ENCODE measurements at places on chromosomes 2 and 18. TPM values are rescaled to one million over a fixed set of nuclear protein-coding genes. Genes with fewer than 3 reads are reported as not detected.

DNA sequence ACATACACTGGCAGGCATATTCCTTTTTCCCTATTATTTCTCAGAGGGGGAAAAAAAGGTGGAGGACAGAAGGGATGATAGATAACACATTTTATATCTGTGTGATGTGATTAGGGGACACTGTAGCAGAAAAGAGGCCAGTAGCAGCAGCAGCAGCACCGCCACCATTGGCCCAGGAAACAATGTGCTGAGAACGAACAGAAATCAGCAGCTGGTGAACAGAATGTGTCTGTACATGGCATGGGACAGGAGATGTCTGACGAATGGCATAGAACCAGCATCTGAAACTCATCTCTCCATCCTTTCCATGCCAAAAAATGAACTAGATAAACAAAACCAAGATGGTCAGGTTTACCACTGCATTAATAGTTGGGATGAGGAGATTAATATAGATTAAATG lies 936.1 kb upstream of the ACVR2A start:
- H3K27me3 ChIP-seq: no peaks in the 10 kb centered on the region
- no peaks in the 10 kb centered on the region for H3K4me1 ChIP-seq
- H3K36me3 ChIP-seq: no peaks in the 10 kb centered on the region
- no peak for DNase-seq

DNA sequence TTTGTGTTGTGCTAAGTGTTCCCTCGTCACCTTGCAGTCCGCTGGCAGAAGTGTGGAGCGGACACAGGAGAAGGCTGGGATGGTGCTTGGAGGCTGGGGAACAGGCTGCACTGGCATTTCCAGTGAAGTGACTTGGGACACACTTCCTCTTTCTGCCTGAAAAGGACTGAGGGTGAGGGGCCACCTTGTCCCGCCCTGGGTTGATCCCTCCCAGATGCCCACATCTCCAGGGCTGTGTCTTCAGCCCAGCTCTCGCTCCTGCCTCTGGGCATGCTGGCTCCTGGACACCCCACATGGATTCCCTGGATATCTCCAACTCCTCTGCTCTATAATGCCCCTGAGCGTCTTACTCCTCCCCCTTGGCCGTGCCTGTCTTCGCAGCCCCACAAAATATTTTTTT lies 412.6 kb downstream of the PTPRM start:
- no peak overlapping the region for H3K4me3 ChIP-seq
- H3K36me3 ChIP-seq: no peaks in the 10 kb centered on the region
- no peaks in the 10 kb centered on the region for H3K27me3 ChIP-seq

- peak overlapping the region; percentile 40 for H3K27ac ChIP-seq
- H3K27me3 ChIP-seq: no peaks in the 10 kb centered on the region
- DNase-seq: peak; percentile 57
- H3K4me1 ChIP-seq: peaks cover 59% of the 10 kb centered on the region
These were observed 36.3 kb downstream of the FBXO11 start for GRCh38 chr2:47869859-47870595.

DNA sequence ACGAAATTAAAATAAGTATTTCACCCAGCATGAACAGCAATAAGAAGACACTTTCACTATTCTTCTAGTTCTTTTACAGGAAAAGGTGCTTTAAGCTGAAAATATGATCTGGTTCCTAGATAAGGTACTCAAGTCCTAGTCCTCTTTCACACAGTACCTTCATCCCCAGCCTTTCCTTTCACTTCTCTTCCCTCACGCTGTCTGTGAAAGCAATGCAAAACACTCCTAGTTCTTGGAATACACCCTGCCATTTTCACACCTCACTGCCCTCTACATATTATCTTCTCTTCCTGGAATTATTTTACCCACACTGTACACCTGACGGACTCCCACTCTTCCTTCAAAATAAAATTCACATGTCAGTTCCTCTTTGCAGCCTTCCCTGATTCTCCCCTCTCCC lies 82.9 kb downstream of the DNAH7 start:
- DNase-seq: no peak
- no peaks in the 10 kb centered on the region for H3K4me1 ChIP-seq
- no peaks in the 10 kb centered on the region for H3K27me3 ChIP-seq

- H3K27me3 ChIP-seq: no peaks in the 10 kb centered on the region
- no peak overlapping the region for H3K27ac ChIP-seq
- no peaks in the 10 kb centered on the region for H3K36me3 ChIP-seq
- no peak for DNase-seq
- H3K4me1 ChIP-seq: no peaks in the 10 kb centered on the region
These were observed 771.0 kb upstream of the CDH7 start for GRCh38 chr18:64979791-64980190.

DNA sequence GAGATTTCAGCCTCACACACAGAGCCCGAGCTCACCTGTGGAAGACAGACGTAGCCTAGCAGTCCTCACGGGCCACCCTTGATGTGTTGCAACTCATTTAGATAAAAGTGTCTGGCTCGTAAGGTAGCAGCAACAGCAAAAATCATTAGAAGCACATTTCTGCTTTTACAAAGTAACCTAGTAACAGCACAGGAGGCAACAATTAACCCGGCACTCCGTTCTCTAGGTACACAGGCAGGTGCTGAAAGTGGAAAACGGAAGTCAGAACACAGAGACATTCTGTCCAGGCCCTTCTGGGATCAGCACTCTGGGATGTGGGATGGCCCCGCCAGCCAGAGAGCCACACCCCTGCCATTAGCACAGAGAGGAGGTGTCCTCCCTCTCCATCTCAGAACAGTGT lies 99.3 kb downstream of the KLHL29 start:
- H3K4me3 ChIP-seq: no peak overlapping the region
- H3K36me3 ChIP-seq: no peaks in the 10 kb centered on the region
- DNase-seq: no peak
- H3K27ac ChIP-seq: no peak overlapping the region

DNA sequence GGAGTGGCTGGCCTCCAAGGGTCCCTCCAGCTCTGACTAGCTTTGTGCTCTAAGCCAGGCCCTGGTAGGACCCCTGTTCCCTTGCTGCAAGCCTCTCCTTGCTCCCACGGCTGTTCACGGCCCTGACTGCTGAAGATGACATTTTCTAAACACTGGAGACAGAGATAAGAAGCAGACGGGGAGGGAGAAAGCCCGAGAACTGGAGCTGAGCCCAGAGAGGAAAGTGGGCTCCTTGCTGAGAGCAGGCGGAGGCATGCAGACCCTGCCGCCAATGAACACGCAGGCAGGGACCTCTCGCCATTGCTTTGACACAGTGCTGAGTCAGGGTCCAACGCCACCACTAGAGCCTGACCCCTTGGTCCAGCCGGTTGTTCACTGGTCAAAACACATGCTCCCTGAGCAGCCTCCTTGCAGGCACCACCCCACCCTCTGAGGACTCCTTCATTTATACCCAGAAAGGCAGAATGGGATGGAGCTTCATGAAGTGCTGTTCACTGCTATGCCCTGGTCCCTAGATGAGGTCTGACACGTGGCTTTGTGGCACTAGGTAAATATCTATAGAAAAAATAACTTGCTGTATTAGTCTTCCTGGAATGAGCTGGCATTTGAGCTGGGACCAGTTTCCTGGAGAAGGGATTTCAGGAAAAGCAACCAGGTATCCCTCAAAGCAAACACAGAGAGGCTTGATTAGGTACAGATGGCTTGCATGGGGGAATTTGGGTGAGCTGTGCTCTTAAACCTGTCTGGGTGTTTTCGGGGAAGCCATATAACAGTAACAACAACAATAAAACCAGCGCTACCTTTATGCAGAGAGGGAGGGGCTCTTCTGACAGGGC lies 65.7 kb downstream of the MCFD2 start:
- no peak for DNase-seq
- no peaks in the 10 kb centered on the region for H3K4me1 ChIP-seq
- no peaks in the 10 kb centered on the region for H3K27me3 ChIP-seq

DNA sequence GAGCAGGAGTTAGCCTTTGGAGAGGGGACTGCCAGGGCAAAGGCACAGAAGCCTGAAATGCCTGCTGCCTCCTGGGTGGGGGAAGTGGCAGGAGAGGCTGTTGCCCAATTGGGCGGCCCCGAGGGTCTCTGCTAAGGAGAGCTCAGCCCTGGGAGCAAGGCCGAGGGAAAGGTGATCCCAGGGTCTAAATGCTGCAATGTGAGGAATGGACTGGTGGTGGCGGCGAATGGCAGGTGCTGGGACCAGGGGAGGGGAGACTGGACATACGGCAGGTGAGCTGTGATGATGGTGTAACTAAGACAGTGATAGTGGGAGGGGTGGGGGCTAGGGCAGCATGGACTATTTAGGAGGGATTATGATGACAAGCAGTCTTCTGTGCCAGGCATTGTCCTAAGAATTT lies 104.0 kb downstream of the DYSF start:
- H3K4me1 ChIP-seq: no peaks in the 10 kb centered on the region
- H3K27me3 ChIP-seq: no peaks in the 10 kb centered on the region
- H3K36me3 ChIP-seq: no peaks in the 10 kb centered on the region
- no peak overlapping the region for H3K27ac ChIP-seq
- DNase-seq: peak; percentile 34

GRCh38 chr2:64626963-64627760 lies 26.6 kb downstream of the SERTAD2 start:
- peak; percentile 37 for DNase-seq
- no peaks in the 10 kb centered on the region for H3K36me3 ChIP-seq
- H3K27ac ChIP-seq: no peak overlapping the region
- no peak overlapping the region for H3K4me3 ChIP-seq
- peaks cover 8% of the 10 kb centered on the region for H3K4me1 ChIP-seq

Gene WNT6
- not detected for total RNA-seq

- H3K27ac ChIP-seq: no peak overlapping the region
- DNase-seq: no peak
- H3K4me1 ChIP-seq: no peaks in the 10 kb centered on the region
- no peaks in the 10 kb centered on the region for H3K27me3 ChIP-seq
- H3K4me3 ChIP-seq: no peak overlapping the region
- H3K36me3 ChIP-seq: no peaks in the 10 kb centered on the region
These were observed 124.3 kb upstream of the CYP26B1 start for GRCh38 chr2:72271766-72272641.

GRCh38 chr2:122203523-122203922 lies 448.1 kb downstream of the TSN start:
- no peak for DNase-seq
- no peak overlapping the region for H3K27ac ChIP-seq
- H3K36me3 ChIP-seq: no peaks in the 10 kb centered on the region
- H3K27me3 ChIP-seq: no peaks in the 10 kb centered on the region
- H3K4me3 ChIP-seq: no peak overlapping the region

GRCh38 chr2:47504174-47504810 lies 101.3 kb downstream of the MSH2 start:
- no peak for DNase-seq
- peaks cover 7% of the 10 kb centered on the region for H3K36me3 ChIP-seq
- H3K4me3 ChIP-seq: no peak overlapping the region
- no peaks in the 10 kb centered on the region for H3K4me1 ChIP-seq
- no peaks in the 10 kb centered on the region for H3K27me3 ChIP-seq
- no peak overlapping the region for H3K27ac ChIP-seq

DNA sequence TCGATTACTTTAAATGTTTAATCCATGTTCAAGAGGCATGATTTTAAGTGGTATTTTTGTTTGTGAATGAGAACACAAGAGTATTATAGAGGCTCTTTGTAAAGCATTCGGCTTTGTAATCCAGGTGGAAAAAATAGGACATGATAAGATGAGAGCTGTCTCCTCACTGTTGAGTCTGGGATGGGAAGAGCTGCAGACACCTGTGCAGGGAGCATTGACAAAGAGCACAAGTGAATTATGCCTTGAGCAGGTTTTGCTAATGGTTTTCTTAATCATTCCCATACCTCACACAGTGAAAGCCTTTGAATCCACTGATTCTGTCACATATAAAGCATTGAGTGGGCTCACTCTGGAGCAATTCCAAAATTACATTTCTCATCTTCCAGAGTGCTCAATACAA lies 9.6 kb downstream of the COL6A3 start:
- no peaks in the 10 kb centered on the region for H3K36me3 ChIP-seq
- no peaks in the 10 kb centered on the region for H3K27me3 ChIP-seq
- no peak overlapping the region for H3K27ac ChIP-seq
- H3K4me1 ChIP-seq: no peaks in the 10 kb centered on the region
- H3K4me3 ChIP-seq: no peak overlapping the region
- DNase-seq: no peak

GRCh38 chr2:130764035-130764820 lies 8.9 kb downstream of the AMER3 start:
- no peak overlapping the region for H3K4me3 ChIP-seq
- no peaks in the 10 kb centered on the region for H3K27me3 ChIP-seq
- no peaks in the 10 kb centered on the region for H3K36me3 ChIP-seq
- H3K27ac ChIP-seq: no peak overlapping the region
- H3K4me1 ChIP-seq: no peaks in the 10 kb centered on the region

Gene CRYGD
- 3.4 TPM for total RNA-seq

GRCh38 chr2:181627545-181627944 lies 29.4 kb downstream of the CERKL start:
- no peak overlapping the region for H3K4me3 ChIP-seq
- H3K27ac ChIP-seq: no peak overlapping the region
- H3K36me3 ChIP-seq: no peaks in the 10 kb centered on the region
- DNase-seq: no peak
- no peaks in the 10 kb centered on the region for H3K27me3 ChIP-seq

DNA sequence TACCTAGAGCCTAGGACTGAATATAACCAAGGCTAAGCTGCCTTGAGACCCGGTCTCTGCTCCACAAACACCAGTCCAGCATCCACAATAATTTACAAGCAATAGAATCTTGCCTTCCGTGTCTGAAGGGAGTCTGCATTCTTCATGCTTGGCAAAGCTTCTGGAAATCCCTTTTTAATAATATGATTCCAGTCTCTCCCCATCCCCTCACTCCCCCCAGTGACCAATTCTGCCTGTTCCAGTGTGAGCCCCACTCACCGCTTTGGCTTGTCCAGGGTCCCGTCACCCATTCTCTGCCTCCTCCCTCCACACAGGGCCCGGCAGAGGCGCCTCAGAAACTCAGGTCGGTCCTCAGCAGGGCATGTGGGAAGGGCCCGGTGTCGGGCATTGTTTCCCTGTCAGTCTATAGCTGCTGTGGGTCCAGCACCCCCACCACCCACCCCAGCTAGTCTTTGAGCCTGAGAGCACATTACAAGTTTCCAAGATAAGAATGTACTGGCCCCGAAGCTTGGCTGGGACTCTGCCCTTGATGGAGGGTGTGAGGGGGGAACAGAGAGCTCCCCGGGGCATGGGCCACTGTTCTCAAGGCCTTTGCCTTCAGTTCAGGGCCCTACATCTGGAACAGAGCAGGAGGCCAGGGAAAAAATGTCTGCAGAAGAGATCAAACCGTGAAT lies 129.7 kb upstream of the MYCN start:
- no peak for DNase-seq
- H3K27me3 ChIP-seq: no peaks in the 10 kb centered on the region
- H3K36me3 ChIP-seq: no peaks in the 10 kb centered on the region

Gene PROKR1
- total RNA-seq: 5.2 TPM

Gene MBP
- 20.7 TPM for total RNA-seq

Gene GPR17
- total RNA-seq: not detected
